ENCODE measurements at places on chromosomes 7 and 10.

GRCh38 chr7:77908664-77909063 lies 110.1 kb downstream of the PHTF2 start:
- no peak for DNase-seq

DNA sequence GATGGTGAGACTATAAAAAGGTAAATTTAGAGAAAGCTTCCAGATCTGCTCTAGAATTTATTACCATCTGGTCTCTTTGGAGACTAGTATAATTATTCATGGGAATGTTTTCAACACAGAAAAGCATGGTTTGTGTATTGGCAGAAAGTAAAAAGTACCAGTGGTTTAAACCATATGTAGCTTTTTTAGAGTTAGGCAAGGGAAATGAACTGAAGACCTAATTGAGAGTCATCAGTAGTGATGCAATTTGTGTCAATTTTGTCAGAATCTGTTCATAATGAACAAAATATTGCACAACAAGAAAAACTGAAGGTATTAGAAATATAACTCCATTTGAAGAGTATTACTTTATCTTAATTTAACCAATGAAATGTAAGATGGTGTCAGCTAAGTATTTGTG lies 181.4 kb downstream of the ADK start:
- DNase-seq: no peak

GRCh38 chr10:61821153-61821552 lies 80.3 kb upstream of the ARID5B start:
- DNase-seq: no peak

DNA sequence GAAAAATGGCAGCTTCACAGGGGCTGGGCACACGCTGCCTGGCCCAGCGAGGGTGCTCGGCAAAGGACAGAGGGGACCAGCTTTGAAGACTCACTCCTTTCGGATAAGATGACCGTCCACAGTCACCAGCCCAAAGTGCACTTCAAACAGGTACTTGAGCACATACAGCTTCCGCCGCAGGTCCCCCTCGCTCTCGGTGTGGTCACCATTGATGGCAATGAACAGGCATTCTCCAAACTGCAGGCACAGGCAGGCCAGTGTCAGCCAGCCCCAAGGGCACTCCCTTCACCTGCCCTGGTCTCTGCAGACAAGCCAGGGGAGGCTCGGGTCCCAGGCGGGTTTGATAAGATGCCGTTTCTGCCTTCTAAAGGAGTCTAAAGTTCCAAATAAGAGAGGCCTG lies 11.6 kb downstream of the HPS1 start:
- DNase-seq: no peak

- DNase-seq: no peak
Measured at GRCh38 chr10:79236433-79236765, 110.9 kb upstream of the PPIF start.

GRCh38 chr7:35630024-35630972 lies 64.6 kb downstream of the HERPUD2 start:
- peak; percentile 16 for DNase-seq

DNA sequence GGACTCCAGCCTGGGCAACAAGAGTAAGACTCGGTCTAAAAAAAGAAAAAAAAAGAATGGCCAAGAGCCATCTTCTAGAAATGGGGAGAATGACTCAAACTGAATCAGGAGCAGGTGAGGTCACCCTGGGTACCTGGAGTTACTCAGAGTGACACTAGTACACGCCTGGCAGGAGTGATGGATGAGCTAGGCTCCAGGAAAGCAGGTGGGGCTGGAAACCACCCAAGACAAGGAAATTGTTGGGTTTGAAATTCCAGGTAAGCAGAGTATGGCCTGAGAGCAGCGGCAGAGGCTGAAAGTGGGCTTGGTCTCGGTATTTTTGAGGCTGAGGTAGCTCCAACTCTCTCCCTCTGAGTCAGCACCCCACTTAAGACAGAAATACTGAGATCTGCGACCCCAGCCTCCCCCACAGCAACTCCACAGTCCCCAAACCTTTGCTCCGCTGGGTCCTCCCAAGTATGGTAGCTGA lies 18.5 kb downstream of the DDIT4 start:
- DNase-seq: no peak

DNA sequence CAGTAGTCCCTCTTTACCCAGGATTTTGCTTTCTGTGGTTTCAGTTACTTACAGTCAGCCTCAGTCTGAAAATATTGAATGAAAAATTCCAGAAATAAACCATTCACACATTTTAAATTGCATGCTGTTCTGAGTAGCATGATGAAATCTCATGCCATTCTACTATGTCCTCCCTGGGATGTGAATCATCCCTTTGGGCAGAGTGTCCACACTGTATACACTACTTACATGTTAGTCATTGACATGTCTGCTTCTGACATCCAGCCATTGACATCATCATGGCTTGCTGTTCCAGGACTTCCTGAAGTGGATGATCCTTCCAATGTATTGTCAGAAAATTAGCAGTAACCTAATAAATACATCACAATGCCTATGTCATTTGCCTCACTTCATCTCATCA lies 34.6 kb upstream of the MALRD1 start:
- no peak for DNase-seq

- DNase-seq: peak; percentile 78
Measured at GRCh38 chr7:28953633-28954032, 4.5 kb downstream of the TRIL start.

- DNase-seq: no peak
Measured at GRCh38 chr10:97132273-97132672, 53.5 kb downstream of the SLIT1 start.

- no peak for DNase-seq
Measured at GRCh38 chr7:105346138-105346537, 42.6 kb downstream of the SRPK2 start.

DNA sequence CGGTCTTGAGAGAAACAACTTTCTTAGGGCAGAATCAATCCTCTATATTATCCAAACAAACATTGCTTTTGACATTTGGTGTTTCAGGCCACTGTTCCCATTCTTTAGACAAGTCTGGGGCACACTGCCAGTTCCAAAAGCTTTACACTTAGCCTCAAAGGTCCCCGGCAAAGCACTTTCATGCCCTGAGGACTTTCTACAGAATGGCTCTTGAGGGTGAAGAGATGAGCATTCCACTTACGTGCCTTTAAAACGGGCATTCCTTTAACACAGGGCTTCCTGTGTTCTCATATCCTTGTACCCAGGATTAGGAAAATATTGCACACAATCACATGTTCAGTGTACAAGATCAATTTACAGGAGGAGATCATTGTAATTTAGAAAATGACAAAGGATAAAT lies 13.1 kb upstream of the TMEM213 start:
- DNase-seq: no peak

GRCh38 chr10:64174666-64175255 lies 653.6 kb downstream of the REEP3 start:
- DNase-seq: no peak

DNA sequence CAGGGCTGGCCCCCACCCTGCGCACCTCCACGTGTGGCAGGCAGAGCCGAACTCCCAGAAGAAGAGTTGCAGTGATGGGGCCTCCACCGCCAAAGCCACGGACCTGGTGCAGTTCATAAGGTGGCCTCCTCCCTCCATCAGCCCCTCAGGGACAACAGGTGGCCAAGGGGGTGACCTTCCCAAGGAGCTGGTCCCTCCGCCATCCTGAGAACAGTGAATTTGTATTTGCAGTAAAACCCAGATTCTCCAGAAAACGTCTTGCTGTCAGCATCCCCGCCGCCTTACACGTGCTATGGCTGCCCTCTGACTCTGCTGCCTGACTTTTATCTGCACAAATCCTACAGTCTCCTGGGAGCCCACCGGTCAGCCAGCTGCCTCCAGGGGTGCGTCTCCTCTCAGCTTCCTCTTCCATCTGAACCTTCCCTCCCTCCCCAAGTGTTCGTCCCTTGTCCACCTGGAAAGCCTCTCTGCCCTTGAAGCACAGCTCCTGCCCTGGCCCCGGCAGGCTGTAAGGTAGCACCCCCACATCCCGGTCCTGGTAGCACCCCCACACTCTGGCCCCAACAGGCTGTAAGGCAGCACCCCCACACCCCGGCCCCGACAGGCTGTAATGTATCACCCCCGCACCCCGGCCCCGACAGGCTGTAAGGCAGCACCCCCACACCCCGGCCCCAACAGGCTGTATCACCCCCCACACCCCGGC lies 311.8 kb downstream of the PTPRN2 start:
- DNase-seq: no peak

DNA sequence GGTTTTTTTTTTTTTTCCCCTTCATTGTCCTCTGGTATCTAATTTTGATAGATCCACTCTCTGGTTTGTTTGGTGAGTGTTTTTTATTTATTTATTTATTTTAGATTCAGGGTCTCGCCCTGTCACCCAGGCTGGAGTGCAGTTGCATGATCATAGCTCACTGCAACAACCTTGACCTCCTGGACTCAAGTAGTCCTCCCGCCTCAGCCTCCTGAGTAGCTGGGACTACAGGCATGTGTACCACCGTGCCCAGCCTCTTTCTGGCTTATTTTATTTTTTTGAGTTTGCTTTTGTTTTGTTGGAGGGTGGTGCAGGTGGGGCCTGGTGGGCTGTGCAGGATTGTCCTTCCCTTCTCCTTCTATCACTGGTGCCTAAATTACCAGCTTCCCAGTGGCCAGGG lies 187.2 kb upstream of the SH2B2 start:
- DNase-seq: no peak

- DNase-seq: no peak
Measured at GRCh38 chr7:29457141-29457561, 106.5 kb upstream of the PRR15 start.

DNA sequence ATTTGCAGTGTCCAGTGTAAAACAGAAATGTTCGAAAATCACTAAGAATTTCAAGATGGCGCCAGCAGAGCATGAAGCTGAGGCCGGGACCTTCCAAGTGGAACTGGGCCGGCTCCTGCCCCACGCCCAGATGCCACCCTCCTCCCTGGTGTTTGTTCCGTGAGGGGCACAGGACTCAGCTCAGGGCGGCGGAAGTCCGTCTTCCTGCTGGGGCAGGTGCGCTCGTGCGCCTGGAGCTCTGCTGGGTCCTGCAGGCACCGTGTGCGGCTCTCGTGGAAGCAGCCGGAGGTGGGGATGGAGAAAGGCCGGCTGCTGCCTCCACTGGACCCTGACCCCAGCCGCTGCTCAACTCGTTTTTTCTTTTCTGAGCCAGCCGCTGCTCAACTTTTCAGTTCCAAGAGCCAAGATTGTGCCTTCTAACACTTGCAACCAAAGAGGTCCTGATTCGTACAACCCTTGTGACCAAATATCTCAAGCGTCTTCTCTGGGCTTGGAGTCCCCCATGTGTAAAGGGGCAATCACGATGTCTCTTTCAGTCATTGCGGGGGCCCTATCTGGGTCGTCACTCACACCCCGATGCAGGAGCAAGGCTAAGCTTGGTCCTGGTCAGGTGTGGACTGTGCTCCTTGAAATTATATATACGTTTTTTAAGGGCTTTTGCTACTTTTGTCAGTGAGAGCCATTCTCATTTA lies 334.4 kb downstream of the ADARB2 start:
- DNase-seq: no peak

DNA sequence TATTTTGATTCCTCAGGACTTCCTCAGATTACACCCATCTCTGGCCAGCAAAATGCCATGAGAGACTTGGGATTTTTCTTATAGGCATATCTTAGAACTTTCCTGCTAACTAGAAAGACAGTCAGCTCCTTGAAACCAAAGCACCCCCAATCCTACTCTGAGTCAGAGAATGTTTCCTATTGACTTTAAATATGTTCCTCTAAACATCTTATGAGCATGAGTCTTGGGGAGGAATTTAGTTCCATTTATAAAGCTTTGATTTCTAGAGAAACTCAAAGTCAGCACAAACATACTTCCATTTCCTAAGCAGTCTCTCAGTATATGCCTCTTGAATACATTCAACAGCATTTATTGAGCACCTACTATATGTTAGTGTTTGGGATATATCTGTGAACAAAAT lies 128.5 kb downstream of the INHBA start:
- no peak for DNase-seq

- no peak for DNase-seq
Measured at GRCh38 chr7:45688382-45688781, 114.2 kb downstream of the ADCY1 start.

- DNase-seq: no peak
Measured at GRCh38 chr10:78479467-78479866, 445.8 kb downstream of the RPS24 start.

- no peak for DNase-seq
Measured at GRCh38 chr10:71467569-71468362, 71.0 kb downstream of the CDH23 start.

GRCh38 chr7:131424219-131424822 lies 96.6 kb downstream of the MKLN1 start:
- DNase-seq: peak; percentile 57

Measured in muscle of leg (tissue), 16 donors.